ENCODE measurements at places on chromosomes 3 and 15.
A peak's percentile ranks its signal among the peaks of the same experiment; 100 is the strongest.

DNA sequence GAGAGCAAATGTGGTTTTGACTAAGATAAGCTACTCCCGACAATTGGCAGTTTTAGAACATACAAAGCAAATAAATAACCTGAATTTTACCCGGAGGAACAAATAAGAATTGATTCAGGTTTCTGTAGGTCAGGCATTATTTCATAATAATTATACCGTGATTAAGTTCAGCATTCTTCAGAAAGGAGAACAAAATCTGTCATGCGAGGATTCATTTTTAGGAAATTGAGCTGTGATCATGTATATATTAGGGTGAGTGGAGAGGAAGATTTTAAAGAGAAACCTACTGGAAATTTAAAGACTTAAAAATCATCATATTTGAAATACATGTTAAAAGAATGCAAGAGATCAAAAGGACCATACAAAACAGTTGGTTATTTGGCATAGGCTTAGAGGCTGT is 20.5 kb downstream of the ZNF609 start:
- DNase-seq, result no peak

DNA sequence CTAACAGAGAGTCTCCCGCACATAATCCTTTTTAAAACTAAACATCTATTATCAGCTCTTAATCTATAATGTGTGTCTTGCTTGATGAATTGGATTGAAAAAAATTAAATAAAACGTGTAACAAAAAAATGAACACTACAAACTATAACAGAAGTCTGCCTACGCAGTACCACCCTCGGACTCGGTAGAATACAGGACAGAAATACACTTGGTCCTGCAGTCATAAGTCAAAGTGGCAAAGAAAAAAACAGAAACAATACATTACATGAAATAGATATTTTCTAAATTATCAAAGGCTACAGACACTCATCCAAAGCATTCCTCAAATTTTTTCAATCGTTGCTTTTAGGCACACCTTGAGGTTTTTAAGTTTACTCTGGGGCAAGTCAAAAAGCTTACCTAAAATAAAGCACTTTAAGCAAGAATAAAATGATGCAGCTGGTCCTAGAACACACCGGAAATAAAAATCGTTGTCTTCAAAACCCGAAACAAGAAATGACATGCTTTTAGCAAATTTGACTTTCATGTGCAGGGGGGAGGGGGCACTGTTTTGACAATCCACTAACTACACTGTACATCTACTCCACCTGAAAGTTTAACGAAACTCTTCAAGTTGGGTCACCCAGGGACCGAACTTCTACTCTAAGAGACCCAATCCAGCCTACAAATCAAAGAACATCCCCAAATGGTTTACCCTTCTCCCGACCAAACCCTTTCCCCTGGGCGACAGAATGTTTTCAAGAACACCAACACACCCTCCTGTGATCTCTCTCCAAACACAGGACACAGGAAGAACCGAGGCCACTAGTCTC is 1.3 kb downstream of the ADAM10 start:
- DNase-seq, result peak; percentile 31

- DNase-seq, result no peak
These were observed 79.0 kb upstream of the DCLK3 start for GRCh38 chr3:36843065-36844051.

GRCh38 chr3:106345353-106346027 is 476.7 kb upstream of the CBLB start:
- DNase-seq, result no peak

GRCh38 chr3:36695113-36695768 is 69.1 kb downstream of the DCLK3 start:
- no peak for DNase-seq

GRCh38 chr3:185813691-185814215 is 11.1 kb downstream of the IGF2BP2 start:
- no peak for DNase-seq

- no peak for DNase-seq
These were observed 104.4 kb downstream of the LRRK1 start for GRCh38 chr15:101023501-101024072.

DNA sequence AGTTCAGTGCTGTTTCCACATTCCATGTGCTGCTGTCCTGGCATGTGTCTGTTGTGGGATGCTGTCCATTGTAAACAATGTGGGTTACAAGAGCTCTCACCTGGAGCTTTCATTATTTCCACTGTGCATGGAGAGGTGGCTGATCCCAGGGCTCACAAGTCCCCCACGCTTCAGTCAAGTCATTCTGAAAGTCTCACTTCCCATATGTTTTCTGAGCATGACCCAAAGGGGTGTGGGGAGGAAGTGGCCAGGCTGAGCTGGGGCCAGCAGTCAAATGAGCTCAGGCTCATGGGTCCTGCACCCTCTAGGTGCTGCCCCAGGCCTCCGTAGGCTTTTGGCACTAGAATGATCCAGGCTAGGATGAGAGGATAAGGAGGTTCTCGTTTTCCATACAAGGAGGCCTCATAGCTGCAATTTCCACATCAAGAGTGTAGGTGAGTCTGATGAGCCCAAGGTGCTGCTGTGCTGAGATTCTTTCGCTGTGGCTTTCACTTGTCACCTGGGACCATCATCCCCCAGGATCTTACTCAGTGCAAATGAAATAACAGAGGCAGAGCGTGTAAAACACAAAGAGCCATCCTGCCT is 22.0 kb downstream of the STARD5 start:
- DNase-seq, result peak; percentile 66

GRCh38 chr3:46619845-46620778 is 7.8 kb downstream of the FAM240A start:
- no peak for DNase-seq

DNA sequence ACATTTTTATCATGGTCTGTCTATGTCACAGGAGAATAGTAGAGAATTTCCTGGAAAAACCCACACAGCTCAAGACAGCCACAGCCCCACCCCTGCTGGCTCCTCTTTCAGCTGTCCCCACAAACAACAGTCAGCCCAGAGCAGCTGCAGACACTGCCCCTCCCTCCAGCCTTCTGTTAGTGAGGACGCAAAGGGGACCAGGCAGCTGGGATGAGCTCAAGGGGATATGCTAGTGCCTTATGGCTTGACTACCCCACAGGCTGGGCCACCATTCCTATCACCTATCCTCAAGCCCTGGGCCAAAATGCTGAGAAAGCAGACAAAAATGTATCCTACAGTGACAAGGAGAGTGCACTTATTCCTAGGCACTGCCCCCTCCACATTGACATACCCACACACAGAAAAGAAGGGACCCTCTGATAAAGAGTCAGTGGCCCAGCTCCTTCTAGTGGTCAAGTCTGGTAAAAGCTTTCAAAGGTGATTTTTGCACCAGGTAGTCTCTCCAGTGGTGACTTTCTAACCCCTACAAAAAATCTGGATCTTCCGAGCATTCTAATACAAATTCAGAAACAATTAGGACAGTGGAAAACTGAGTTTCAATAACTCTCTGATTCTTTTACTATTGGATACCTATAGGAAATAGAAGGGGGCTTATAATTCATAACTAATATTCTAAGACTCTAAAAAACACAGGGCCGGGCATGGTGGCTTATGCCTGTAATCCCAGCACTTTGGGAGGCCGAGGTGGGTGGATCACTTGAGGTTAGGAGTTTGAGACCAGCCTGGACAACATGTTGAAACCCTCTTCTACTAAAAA is 3.0 kb upstream of the MAP1A start:
- no peak for DNase-seq

GRCh38 chr3:10392244-10392643 is 71.3 kb upstream of the SEC13 start:
- DNase-seq, result no peak

DNA sequence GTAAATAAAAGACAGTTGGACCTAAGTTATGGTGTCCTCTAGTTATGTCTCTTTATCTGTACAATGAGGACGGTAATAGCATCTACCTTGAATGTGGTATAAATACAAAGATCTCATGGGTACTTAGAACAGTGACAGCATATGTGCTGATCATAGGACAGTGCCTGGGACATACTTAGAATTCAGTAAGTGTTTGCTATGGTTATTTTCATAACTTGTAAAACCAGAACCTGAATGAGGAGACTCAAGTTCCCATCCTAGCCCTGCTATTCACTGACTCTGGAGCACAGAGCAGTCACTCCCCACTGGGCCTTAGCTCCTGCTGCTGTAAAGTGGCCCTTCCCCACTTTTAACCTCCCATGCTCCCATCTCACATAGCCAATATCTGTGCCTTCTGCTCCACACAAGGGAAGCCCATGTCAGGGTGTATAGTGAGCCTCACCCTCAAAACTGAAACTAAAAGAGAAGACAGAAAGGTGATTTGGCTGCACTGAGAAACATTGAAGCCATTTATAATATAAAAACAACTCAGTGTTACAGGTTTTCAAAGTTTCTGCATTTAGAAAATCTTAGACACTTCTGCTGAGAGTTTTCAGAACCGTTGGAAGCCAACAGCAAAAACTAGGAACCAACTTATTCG is 225.4 kb upstream of the UBE2E2 start:
- no peak for DNase-seq

DNA sequence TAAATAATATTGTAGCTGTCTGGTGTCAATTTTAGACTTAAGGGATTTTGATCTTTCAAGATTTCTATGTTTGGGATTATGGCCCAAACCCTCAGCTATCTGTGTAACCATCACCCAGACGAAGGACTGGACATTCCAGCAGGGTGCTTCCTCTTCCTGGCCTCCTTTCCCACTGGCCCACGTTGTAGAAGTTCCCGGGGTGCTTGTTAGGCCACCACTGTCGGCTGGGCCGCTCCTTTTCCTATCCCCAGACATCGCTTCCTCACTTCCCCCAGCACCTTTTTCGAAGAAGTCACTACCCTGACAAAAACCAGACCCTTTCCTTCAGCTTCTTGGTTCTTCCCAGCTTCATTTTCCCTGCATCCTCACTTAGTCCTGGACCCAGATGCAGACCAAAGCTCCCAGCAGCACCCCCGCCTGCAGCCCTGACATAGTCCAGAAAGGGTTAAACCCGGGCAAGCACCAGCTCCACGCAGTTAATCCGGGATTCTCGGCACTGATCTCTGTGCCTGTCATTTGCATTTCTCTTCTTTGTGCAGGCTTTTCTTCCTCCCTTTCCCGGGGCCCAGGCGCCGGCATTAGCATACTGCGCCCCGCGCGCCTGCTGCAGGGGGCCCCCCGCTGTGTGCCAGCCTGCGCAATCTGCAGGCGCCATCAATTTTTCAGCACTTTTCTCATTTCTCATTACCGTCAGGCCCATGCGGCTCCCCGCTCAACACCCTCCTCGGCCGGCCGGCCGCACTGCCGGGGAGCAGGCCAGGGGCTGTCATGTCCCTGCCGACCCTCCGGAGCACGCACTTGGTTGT is 90.6 kb downstream of the ZNF621 start:
- no peak for DNase-seq

DNA sequence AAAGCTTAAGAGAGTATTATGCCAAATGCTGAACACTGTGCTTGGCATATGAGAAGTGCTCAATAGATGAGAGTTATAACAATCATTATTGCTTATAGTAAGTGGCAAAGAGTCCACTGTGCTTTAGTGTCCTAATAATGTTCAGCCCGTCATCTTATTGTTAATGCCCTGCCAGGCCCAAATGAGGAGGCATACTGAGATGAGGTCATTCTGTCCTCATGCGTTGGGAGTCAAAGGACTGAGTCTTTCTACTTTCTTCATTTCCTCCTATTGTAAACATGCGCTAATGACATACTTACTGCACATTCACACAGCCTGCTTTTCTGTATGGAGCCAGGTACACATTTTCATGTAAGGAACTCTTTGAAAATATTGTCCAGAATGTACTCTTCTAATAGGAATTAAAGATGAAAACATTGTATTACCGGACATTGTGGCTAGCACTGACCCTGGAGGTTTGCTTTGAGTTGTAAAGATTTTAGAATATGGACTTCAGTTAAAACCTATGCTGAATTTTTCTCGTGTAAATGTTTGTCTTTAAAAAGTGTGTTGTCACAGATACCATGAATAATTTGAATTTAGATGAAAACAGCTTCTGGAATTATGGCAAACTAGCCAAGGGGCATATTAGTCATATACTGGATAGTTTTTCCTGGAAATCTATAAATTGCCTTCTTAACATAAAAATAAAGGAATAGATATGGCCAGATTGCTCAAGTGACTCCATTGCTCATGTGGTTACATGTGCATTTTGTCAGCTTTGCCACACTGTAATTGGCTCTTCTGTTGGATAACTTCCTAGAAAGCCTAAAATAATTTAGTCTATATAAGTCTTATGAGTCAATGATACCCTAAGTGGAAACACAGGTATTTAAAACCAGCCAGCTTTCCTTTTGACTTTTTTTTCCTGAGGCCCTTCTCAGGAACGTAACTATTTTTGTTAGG is 38.3 kb downstream of the KBTBD12 start:
- no peak for DNase-seq

GRCh38 chr3:157857440-157857839 is 248.8 kb downstream of the SHOX2 start:
- DNase-seq, result no peak

- no peak for DNase-seq
These were observed 98.8 kb upstream of the MB21D2 start for GRCh38 chr3:193016437-193016901.

- DNase-seq, result no peak
These were observed 1.7 kb upstream of the SLC6A20 start for GRCh38 chr3:45798034-45798433.

- no peak for DNase-seq
These were observed 9.1 kb upstream of the PDCD6IP start for GRCh38 chr3:33789183-33789954.

GRCh38 chr3:154177406-154177805 is 56.2 kb downstream of the ARHGEF26 start:
- no peak for DNase-seq

- DNase-seq, result no peak
These were observed 965.8 kb downstream of the ROBO1 start for GRCh38 chr3:78801926-78802561.

GRCh38 chr15:33395846-33396245 is 85.1 kb downstream of the RYR3 start:
- no peak for DNase-seq

DNA sequence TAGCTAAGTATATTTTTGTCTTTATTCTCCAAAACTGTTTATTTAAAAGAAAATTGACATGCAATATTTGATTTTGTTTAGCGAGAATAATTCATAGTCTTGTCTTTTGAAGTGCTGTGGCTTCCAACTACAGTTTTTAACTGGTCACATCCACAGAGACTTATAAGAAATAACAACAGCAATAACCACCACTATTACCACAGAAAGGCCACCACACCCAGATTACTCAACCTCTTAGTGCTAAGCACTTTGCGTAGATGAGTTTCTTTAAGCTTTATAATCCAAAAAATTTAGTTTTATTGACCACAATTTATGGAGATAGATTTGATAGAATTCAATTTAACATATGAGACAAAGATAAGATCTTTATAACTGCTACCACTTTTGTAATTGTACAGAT is 468.4 kb upstream of the UBE2E2 start:
- DNase-seq, result no peak

DNA sequence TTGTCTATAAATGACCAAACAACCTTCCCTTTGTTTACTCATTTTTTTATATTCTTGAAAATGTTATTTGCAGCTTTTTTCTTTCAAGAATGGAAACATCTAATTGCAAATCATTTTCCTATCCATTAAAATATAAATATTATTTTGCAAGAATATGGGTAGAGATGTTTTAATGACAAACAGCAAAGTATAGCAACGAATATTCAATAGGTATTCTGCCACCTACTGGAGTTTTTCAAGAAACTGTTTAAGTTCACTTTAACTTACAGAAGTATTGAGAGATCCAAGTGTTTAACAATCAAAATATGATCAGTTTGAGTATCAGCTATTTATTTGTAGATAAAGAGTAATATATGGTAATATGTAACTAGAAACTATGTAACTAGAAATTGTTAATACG is 6.9 kb upstream of the EOGT start:
- no peak for DNase-seq

- no peak for DNase-seq
These were observed 11.9 kb upstream of the SEMA6D start for GRCh38 chr15:47705281-47705997.
